Stimulated activated CD8-positive, alpha-beta memory T cell treated with anti-CD3 and anti-CD28 coated beads, Interleukin-7, amount 100 ng/mL, for 1 hour (primary cell): ENCODE measurements at places on chromosomes 11 and 22.

DNA sequence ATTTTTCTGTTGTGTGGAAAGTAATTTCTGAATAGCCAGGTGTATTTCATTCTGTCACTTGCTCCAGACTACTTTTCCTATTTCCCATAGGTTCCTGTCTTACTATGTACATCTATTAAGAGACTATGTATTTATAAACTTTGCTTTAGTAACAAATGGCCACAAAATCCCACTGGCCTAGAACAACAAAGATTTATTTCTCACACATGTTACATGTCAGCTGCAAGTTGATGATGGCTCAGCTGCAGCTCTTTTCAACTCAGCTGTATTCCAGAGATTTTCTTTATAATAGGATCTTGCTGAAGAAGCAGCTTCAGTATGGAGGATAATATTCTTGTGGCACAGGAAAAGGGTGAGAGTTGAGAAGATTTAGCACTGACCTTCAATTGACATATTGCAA lies 539.6 kb upstream of the LRRC4C start:
- no peak for DNase-seq

GRCh38 chr11:66055021-66055420 lies 2.9 kb downstream of the SF3B2 start:
- DNase-seq = no peak

GRCh38 chr22:27170491-27170890 lies 513.1 kb downstream of the MIAT start:
- no peak for DNase-seq

DNA sequence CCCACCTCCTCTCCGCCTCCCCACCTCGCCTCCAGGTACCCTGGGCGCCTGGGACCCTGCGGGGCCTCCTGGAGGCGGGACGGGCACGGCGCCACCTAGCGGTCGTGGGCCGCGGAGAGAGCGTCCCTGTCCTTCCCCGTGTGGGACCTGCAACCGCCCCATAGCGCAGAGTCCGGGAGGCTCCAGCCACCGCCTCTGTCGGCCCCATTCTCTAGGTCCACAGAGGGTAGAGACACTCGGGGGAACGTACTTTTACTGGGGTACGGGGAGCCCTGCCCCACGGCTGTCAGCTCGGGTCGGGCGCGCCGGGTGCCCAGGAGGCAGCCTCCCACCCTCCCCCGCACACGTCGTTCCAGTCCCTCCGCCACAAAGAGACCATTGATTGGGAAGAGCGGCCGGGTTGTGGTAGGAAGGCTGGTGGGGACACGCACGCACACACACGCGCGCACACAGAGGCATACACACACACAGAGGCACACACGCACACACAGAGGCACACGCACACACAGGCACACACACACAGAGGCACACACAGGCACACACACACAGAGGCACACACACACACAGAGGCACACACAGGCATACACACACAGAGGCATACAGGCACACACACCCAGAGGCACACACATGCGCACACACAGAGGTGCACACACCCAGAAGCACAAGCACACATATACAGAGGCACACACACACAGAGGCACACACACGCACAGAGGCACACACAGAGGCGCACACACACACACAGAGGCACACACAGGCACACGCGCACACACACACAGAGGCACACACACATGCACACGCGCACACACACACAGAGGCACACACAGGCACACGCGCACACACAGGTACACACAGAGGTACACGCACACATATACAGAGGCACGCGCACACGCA lies 12.6 kb upstream of the NECTIN1 start:
- DNase-seq = peak; percentile 37

DNA sequence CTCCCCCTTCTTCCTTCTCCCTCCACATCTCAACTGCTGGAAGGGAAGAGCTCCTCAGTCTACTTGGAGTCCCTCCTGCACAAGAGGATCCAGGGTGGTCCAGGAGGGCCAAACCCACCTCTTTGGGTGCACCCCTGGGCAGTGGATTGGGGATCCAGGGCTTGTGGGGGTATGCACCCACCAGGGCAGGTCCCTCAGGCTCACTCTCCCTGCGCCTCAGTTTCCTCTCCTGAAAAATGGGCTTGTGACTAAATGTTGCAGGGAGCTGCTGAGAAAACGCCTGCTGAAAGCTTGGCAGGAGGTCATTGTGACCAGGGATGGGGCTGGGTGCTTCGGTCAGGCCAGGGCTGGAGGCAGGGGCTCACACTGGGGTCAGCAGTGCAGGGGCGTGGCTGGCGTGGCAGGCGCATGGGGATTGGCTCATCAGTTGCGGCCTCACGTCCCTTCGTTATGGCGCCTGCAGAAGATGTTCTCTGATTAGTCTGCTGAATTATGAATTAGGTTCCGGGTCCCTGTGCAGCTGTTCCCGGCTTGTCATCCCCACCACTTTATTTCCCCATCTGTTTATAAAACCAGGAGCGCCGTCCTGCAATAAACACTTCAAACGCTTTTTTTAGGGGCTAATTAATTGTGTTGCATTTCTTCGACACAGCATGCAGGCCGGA lies 25.7 kb upstream of the CCDC188 start:
- DNase-seq = no peak

- DNase-seq = no peak
These were observed 30.6 kb upstream of the TFIP11 start for GRCh38 chr22:26542831-26543230.

DNA sequence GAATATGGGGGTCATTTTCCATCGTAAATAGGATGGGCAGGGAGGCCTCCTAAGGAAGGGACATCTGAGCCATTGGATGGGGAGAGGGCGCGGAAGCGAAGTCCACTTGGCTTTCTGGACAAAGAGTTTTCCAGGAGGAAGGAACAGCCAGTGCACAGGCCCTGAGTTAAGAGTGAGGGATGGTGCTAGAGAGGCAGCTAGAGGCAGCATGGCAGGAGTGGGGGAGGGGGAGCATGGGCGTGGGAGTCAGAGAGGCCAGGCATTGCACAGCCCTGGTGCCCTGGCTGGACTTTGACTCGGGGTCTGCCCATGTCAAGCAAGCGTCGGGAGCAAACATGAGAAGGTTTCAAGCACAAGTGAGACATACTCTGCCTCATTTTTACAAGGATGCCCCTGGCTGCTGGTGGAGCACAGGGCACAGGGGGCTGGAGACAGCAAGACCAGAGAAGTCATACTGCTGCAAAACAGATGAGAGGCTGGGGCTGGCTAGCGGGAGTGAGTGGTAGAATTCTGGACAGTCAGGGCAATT lies 9.0 kb downstream of the GNAZ start:
- DNase-seq = no peak

GRCh38 chr11:102990145-102990544 lies 34.6 kb upstream of the MMP13 start:
- no peak for DNase-seq

DNA sequence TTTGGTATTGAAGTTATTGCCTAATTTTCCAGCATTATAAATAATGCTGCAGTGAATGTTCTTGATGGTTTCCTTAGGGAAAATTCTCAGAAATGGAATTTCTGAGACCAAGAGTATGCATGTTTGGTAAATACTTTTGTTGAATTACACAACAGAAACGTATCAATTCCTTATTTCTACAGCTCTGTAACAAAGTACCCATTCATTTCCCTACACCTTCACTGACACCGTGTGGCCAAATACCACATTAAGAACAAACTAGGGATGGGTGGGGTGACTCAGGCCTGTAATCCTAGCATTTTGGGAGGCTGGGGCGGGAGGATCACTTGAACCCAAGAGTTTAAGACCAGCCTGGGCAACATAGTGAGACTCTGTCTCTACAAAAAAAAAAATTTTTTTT lies 21.8 kb downstream of the MCAM start:
- no peak for DNase-seq

GRCh38 chr22:31625661-31626426 lies 36.2 kb downstream of the PISD start:
- no peak for DNase-seq

- DNase-seq = no peak
These were observed 824 bp upstream of the CBX6 start for GRCh38 chr22:38872831-38873248.
